ENCODE measurements at places on chromosomes 6 and 20.

GRCh38 chr6:8174571-8174970, 72.2 kb upstream of the EEF1E1 start:
- DNase-seq = no peak

- no peak for DNase-seq
Measured at GRCh38 chr6:16414205-16414604, 175.8 kb downstream of the GMPR start.

GRCh38 chr6:3259491-3259958, 778 bp downstream of the PSMG4 start:
- DNase-seq = peak; percentile 45

DNA sequence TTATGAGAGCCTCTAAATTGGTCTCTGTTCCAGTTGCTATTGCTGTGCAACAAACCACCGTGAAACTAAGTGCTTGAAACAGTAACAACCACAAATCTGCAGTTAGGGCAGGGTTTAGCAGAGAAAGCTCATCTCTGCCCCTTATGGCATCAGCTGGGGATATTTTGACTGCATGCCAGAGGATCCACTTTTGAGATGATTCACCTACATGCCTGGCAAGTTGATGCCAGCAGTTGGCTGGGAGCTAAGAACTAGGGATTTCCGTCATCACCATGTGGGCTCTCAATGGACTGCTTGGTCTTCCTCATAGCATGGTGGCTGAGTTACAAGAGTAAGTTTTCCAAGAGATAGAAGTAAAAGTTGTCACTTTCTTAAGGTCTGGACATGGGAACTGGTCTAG, 35.1 kb downstream of the PLCB4 start:
- no peak for DNase-seq

DNA sequence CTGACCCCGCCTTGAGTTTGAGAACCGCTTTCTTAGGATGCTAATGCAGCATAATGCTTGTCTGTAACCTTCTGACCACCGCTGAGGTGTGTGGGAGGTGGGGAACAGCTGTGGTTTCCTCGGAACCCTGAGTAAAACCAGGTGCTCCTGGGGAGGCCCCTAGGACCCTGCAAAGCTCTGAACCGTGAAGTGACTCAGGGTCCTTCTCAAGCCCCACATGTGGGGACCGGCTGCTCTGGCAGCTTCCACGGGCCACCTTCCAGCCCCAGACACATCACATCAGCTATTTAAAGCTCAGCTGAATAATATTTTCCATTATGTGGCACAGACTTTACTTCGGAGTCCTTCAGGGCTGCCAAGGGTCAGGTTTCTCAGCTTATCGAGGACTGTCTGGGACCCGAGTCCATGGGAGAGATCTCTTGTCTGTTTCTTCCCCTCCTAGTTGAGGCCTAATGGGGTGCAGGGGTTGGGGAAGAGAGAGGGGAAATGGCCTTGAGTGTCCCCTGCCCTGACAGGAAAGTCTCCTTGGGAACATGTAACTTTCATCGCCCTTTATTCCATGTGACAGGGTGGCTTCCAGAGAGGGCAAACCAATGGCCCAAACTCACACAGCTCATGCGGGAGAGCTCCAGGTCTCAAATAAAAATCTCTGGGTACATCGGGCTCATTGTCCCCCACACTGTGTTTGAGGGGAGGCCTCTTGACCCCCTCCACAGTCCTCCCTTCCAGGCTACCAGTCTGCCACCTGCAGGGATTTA, 186.1 kb upstream of the SLC24A3 start:
- DNase-seq = no peak

DNA sequence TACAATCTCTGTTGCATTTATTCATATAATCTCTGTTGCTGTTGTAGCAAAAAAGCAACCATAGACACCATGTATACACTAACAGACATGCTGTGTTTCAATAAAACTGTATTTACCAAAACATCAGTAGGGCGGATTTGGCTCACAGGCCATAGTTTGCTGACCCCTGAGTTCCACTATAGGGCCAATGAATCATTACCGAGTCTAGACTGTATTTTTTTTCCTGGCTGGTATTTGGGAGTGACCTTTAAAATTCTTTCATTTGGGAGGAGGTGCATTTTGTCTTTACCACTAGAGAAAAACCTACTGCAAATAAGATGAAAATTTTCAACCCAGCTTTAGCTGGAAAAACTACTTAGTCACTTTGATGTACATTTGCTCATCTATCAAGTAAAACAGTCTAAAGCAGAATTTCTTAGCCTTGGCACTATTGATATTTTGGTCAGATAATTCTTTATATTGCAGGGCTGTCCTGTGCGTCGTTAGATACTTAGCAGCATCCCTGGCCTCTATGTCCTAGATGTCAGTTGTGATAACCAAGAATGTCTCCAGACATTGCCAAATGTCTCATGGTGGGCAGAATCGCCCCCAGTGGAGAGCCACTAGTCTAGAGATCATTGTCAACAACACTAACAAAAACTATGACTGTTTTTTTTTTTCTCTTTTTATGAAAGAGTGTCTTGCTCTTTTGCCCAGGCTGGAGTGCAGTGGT, 39.5 kb downstream of the DCBLD1 start:
- DNase-seq = no peak

DNA sequence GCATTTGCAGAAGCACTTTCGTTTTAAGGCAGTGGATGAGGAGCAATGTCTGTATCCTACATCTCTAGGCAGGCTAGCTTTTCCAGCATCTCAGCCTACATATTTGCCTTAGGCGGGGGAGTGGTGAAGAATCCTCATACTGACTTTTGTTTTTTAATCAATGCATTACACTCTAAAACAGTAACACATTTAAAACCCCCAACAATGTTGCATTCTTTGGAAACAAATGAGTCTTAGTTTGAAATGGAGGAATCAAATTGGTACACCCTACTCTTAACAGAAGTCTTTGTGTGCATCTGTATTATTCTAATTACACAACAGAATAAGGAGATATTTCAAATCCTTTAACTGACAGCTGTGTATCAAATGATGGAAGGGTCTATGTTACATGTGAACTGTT, 9.0 kb downstream of the NKAIN2 start:
- DNase-seq = no peak

GRCh38 chr20:46803123-46804020, 91.3 kb upstream of the EYA2 start:
- DNase-seq = no peak

Measured in activated naive CD4-positive, alpha-beta T cell treated with anti-CD3 and anti-CD28 coated beads, Interleukin-2, amount 50 U/mL, for 72 hours (primary cell).